ENCODE measurements at places on chromosomes 2 and 18. TPM values are rescaled to one million over a fixed set of nuclear protein-coding genes. Genes with fewer than 3 reads are reported as not detected.

DNA sequence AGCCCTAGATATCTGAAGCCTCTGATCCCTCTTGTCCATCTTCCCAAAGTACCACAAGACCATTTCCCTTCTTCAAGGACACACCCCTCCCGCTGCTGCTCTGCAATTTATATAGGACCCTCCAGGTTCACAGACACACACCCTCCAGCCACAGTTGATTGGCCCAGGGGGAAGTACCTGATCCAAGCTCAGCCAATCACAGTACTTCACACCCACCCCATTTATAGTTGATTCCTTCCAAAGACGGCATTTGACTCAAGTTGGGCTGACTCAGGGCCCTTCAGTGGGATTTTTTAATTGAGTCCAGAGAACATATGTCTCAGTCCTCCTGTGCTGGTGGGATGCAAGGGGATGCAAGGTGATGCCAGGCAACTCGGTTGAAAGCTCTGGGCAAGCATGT is 59.2 kb downstream of the GYPC start:
- no peaks in the 10 kb centered on the region for H3K27me3 ChIP-seq
- no peak overlapping the region for H3K27ac ChIP-seq
- H3K4me3 ChIP-seq = no peak overlapping the region
- peaks cover 7% of the 10 kb centered on the region for H3K4me1 ChIP-seq
- no peak for DNase-seq

- peaks cover 63% of the 10 kb centered on the region for H3K4me1 ChIP-seq
- no peaks in the 10 kb centered on the region for H3K27me3 ChIP-seq
- DNase-seq = no peak
- peak overlapping the region; percentile 81 for H3K27ac ChIP-seq
- no peaks in the 10 kb centered on the region for H3K36me3 ChIP-seq
Measured at GRCh38 chr2:36359067-36359466, 3.5 kb downstream of the CRIM1 start.

DNA sequence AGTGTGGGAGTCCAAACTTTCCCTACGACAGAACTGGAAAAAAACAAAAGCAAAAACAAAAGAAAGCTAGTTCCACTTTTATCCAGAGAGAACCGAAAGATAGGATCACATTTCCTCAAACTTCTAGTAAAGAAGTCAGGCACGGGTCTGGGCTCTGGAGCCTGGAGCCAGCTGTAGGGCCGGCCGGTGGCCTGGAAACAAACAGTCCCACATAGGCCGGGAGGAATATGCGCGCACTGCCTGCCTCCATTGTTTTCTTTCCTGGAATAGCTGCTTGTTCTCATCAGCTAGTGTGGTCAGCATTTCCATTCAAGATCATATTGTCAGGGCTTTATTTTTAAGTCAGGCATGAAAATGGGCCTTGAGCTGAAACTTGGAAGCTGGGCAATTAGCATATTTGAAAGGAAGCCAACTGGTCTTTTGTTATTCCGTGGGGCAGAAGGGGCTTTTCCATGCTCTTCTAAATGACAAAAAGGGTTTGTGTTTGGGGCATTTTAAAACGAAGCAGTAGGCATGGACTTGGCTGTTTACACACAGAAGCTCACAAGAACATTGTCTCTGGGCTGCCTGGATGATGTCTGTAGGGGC is 58.7 kb upstream of the RFX8 start:
- no peaks in the 10 kb centered on the region for H3K36me3 ChIP-seq
- H3K27ac ChIP-seq = peak overlapping the region; percentile 33
- peaks cover 9% of the 10 kb centered on the region for H3K4me1 ChIP-seq
- no peak overlapping the region for H3K4me3 ChIP-seq
- DNase-seq = no peak
- no peaks in the 10 kb centered on the region for H3K27me3 ChIP-seq

Gene SFTPB
- total RNA-seq = not detected

Gene COL4A4
- 11.4 TPM for total RNA-seq

DNA sequence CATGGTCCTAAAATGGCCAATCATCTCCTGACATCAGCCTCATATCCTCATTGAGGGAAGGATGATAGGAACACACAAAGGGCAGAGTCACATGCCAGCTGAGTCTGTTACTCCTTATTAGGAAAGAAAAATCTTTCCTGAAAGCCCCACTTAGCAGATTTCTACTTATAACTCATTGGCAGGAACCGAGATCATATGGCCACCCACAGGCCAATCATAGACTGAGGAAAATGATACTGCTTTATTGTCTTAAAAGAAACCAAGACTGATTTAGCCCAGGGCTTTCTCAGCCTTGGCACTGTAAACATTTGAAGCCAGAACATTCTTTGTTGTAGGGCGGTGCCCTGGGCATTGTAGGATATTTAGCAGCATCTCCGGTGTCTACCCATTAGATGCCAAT is 18.7 kb downstream of the GKN2 start:
- H3K4me3 ChIP-seq = no peak overlapping the region
- no peaks in the 10 kb centered on the region for H3K27me3 ChIP-seq
- no peaks in the 10 kb centered on the region for H3K4me1 ChIP-seq
- no peak for DNase-seq
- H3K27ac ChIP-seq = no peak overlapping the region

DNA sequence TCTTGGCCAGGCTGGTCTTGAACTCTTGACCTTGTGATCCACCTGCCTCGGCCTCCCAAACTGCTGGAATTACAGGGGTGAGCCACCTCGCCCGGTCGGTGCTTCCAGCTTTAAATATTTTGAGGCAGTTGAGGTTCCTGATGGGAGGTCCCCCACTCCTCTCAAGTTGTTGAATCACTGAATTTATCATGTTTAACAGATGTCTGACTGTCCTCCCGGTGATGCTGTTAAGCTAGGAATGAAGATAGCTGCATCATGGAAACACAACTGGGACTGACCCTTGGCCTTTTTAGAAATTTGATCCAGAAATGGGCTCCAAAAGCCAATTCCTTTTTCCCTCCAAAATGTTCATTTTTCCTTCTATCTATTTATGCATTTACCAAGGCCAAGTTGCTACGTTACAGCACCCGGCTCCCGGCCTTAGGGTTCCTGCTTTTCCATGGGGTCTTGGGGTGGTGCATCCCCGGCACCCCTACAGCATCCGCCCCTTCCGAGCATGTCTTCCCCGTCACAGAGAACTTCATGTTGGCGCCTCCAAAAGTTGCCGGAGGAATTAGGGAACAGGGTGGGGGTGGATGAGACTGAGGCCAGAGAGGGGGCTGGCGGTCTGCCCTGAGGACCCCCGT is 43.9 kb downstream of the PAX8 start:
- DNase-seq = no peak
- H3K27ac ChIP-seq = peak overlapping the region; percentile 74
- no peaks in the 10 kb centered on the region for H3K36me3 ChIP-seq
- no peaks in the 10 kb centered on the region for H3K27me3 ChIP-seq

Gene DQX1
- total RNA-seq = not detected

- no peak for DNase-seq
- H3K4me3 ChIP-seq = no peak overlapping the region
- no peak overlapping the region for H3K27ac ChIP-seq
- H3K36me3 ChIP-seq = no peaks in the 10 kb centered on the region
- H3K4me1 ChIP-seq = peaks cover 17% of the 10 kb centered on the region
Measured at GRCh38 chr2:128299628-128300027, 19.0 kb downstream of the HS6ST1 start.

Gene COLEC12
- total RNA-seq = 5.1 TPM

Gene TMEM37
- 0.80 TPM for total RNA-seq

Gene CRACDL
- 18.2 TPM for total RNA-seq

- H3K36me3 ChIP-seq = no peaks in the 10 kb centered on the region
- DNase-seq = no peak
- H3K4me3 ChIP-seq = peak within 1 kb of the TSS; percentile 45
- H3K4me1 ChIP-seq = no peaks in the 10 kb centered on the region
Measured at GRCh38 chr2:108377815-108378630, at the start of gene SULT1C4. SULT1C4 (plus strand) TSS chr2:108377954; CDS start chr2:108378338, 384 bp downstream.

DNA sequence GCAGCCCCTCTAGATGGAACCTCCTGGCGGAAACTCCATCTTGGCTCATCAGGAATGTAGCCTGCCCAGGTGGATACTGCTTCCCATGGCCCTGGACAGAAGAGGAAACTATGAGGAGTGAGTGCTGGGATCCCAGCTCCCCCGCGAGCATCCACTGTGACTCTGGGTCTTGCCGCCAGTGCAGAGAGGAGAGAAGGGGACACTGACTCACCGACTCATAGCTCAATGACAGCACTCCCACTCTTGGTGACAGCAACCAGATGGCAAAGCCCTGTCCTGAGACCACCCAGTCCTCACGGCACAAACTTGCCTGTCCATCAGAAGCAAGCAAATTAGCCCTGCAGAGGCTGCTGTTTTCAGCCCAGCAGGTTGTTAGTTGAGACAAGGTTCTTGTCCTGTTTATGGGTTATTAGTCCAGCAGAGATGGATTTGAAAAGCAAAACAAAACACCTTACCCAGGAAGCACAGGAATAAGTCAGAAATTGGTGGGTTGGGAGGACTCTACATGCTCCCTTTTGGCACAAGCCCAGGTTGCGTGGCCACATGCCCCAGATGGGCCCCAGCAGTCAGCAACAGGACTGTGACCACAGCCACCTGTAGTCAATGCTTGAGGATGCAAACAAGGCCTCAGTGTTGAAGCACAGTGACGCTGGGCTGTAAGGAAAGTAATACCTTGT is 111.5 kb upstream of the GLI2 start:
- DNase-seq = no peak
- H3K27me3 ChIP-seq = no peaks in the 10 kb centered on the region
- no peaks in the 10 kb centered on the region for H3K4me1 ChIP-seq
- no peak overlapping the region for H3K4me3 ChIP-seq
- no peak overlapping the region for H3K27ac ChIP-seq
- H3K36me3 ChIP-seq = no peaks in the 10 kb centered on the region

DNA sequence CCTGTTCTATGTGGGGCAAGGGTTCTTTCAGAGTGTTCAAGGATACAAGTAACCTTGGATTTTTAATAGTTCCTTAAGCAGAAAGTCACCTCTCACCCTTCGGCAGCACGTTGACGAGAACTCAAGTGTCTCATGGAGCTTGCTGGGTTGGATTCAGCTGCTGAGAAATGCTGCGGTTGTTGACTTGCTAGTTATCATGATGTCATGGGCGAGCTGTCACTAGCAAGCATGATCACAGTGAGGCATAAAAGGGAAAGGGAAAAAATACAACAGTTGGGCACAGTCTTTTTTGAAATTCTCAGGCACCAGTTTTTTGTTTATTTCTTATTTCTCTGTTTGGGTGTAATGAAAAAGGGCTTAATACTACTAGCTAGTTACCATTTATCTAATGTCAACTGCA is 53.2 kb downstream of the ADCYAP1 start:
- H3K4me3 ChIP-seq = no peak overlapping the region
- DNase-seq = no peak
- no peaks in the 10 kb centered on the region for H3K4me1 ChIP-seq
- no peaks in the 10 kb centered on the region for H3K36me3 ChIP-seq
- H3K27me3 ChIP-seq = no peaks in the 10 kb centered on the region

DNA sequence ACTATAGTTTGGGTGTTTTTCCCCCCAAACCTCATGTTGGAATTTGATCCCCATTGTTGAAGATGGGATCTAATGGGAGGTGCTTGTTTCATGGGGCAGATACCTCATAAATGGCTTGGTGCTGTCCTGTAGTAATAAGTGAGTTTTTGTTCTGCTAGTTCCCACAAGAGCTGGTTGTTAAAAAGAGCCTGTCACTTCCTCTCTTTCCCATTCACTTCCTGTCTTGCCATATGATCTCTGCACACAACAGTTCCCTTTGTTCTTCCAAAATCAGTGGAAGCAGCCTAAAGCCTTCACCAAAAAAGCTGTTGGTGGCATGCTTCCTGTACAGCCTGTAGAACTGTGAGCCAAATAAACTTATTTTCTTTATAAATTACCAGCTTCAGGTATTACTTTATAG is 768.2 kb upstream of the VRK2 start:
- no peaks in the 10 kb centered on the region for H3K27me3 ChIP-seq
- no peak overlapping the region for H3K4me3 ChIP-seq
- no peaks in the 10 kb centered on the region for H3K36me3 ChIP-seq

Gene CFC1
- not detected for total RNA-seq

Gene DPP10
- not detected for total RNA-seq

GRCh38 chr2:18073601-18074000 is 195.1 kb downstream of the KCNS3 start:
- DNase-seq = no peak
- H3K27me3 ChIP-seq = no peaks in the 10 kb centered on the region
- no peaks in the 10 kb centered on the region for H3K36me3 ChIP-seq
- no peaks in the 10 kb centered on the region for H3K4me1 ChIP-seq
- no peak overlapping the region for H3K27ac ChIP-seq

DNA sequence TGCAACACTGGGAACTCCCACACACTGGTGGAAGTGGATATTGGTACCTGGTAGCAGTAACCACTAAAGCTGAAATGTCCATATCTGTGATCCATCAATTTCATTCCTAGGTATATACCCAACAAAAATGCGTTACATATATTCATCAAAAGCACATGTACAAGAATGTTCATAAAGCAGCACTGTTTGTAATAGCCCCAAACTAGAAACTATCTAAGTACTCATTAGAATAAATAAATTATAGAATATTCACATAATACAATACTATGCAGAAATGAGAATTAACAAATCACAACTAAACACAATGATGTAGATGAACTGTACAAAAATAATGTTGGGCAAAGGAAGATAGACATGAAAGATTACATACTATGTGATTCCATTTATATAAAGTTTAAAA is 11.1 kb upstream of the TLK1 start:
- no peak overlapping the region for H3K27ac ChIP-seq
- no peak overlapping the region for H3K4me3 ChIP-seq
- DNase-seq = no peak
- no peaks in the 10 kb centered on the region for H3K27me3 ChIP-seq
- no peaks in the 10 kb centered on the region for H3K36me3 ChIP-seq
- H3K4me1 ChIP-seq = no peaks in the 10 kb centered on the region

GRCh38 chr18:75544051-75544481 is 116.6 kb upstream of the SMIM21 start:
- H3K4me1 ChIP-seq = no peaks in the 10 kb centered on the region
- no peak overlapping the region for H3K4me3 ChIP-seq
- no peaks in the 10 kb centered on the region for H3K27me3 ChIP-seq
- H3K27ac ChIP-seq = no peak overlapping the region

GRCh38 chr2:28348149-28348567 is 44.5 kb upstream of the FOSL2 start:
- no peak overlapping the region for H3K4me3 ChIP-seq
- peak overlapping the region; percentile 89 for H3K27ac ChIP-seq
- no peak for DNase-seq
- H3K4me1 ChIP-seq = peaks cover 48% of the 10 kb centered on the region
- no peaks in the 10 kb centered on the region for H3K36me3 ChIP-seq
- no peaks in the 10 kb centered on the region for H3K27me3 ChIP-seq

- no peak overlapping the region for H3K27ac ChIP-seq
- no peak overlapping the region for H3K4me3 ChIP-seq
- H3K27me3 ChIP-seq = no peaks in the 10 kb centered on the region
- H3K36me3 ChIP-seq = no peaks in the 10 kb centered on the region
- DNase-seq = no peak
Measured at GRCh38 chr2:196278491-196278911, 107.1 kb upstream of the STK17B start.

GRCh38 chr2:47189635-47190034 is 34.5 kb upstream of the STPG4 start:
- no peaks in the 10 kb centered on the region for H3K36me3 ChIP-seq
- H3K27ac ChIP-seq = no peak overlapping the region
- no peak overlapping the region for H3K4me3 ChIP-seq
- DNase-seq = no peak
- peaks cover 26% of the 10 kb centered on the region for H3K4me1 ChIP-seq

All from gastrocnemius medialis (tissue), 4 donors.